Amniotic stem cell (primary cell): ENCODE measurements at places on chromosomes 2 and 18.

DNA sequence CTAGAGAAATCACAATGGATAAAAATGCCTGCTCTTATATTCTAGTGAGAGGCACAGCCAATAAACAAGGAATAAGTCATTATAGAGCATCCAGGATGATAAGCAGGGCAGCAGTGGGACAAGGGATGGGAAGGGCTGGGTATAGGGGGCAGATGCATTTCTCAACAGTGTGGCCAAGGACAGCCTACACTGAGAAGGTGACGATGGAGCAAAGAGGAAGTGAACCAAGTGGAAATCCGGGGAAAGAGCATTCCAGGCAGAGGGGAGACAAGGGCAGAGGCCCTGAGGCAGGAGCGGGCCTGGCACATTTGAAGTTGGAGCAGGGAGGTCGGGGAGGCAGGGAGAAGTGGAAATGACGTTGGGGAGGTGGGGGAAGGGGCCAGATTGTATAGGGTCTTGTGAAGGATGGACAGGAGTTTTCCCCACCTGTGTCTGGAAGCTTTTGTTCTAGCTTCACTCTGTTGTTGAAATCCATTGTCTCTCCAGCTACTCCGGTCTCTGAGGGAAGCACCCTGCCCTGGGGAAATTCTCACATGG lies 17.6 kb downstream of the TMEM177 start:
- no peak for DNase-seq

DNA sequence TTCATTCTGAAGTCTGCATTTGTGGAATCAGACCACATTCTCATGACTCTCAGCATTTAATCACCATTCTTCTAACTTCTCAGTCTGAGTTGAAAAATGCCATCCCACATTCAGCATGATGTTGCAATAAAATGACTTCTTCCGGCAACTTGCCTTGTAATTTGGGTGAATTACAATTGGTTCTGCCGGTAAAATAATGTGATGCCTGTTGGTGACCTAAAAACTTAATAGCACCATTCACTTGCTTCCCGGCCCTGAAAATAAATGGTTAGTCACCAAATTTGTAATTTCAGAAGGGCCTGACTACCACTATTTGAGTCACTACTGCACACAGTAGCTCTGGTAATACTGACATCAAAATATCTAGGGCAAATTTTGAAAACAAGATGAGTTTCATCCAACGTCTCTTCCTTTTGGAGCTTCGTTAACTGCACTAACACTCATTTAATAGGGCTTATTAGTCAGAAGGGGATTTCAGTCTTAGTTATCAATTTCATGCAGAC lies 637.1 kb upstream of the CHAC2 start:
- DNase-seq = no peak

GRCh38 chr18:36200354-36200771 lies 13.1 kb downstream of the MOCOS start:
- no peak for DNase-seq

- DNase-seq = no peak
Observed at GRCh38 chr2:505941-506340, 171.3 kb downstream of the TMEM18 start.

DNA sequence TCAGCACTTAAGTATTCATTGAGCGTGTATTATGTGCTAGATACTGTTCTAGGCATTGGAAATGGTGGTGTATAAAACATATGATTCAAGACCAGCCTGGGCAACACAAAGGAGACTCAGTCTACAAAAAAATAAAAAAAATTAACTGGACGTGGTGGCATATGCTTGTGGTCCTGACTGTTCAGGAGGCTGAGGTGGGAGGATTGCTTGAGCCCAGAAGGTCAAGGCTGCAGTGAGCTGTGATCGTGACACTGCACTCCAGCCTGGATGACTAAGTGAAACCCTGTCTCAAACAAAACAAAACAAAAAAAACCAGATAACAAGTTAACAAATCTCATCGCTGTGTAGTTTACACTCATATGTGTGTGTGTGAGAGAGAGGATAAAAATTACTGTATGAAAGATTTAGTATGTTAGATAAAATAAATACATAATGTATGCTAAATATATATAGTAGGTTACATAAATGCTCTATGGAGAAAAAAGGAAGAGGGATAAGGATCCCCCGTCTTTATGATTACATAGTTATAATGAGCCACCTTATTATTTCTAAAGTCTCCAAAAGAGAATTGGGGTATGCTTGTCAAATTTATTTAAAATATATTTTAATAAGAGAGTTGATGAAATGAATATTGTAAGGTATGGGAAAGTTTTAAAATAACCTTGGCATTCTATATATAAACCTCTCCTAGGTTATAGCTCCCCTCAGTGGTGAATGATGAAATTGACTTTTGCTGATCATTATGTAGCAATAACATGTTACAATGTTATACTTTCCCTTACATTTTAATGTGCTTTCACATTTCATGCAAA lies 69.2 kb downstream of the EHBP1 start:
- no peak for DNase-seq

DNA sequence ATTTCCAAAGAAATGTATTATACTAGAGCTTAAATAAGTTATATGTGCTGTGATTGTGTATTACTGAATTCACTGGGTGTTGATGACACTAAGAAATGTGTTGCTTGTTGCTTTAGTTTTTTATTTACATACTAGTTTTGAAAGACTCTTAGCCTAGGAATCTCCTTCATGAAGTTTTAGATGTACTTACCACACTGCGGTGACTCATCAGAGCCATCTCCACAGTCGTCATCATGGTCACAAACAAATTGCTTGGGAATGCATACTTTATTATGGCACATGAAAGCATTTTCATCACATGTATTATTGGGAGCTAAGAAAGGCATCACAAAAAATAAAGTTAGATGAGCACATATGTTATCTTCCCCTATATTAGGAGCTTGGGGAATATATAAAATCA lies 1624.2 kb downstream of the LRP1B start:
- peak; percentile 9 for DNase-seq

DNA sequence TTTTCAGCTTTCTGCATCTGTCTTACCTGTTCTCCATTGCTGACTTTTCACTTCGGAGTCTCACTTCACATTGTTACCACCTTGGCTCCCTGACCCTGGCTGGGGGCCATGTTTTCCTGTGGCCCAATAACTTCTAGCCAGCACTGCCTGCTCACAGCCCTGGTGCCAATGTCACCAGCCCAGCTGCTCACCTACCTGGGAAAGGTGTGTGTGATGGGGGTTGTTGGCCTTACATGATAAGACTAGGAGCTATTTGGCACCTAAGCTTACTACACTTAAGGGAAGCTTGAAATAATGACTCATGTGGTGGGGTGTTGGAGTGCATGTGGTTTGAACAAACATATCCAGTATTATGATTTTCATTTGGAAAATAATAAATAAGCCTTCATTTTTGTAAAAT lies 37.5 kb upstream of the PGAP1 start:
- no peak for DNase-seq

DNA sequence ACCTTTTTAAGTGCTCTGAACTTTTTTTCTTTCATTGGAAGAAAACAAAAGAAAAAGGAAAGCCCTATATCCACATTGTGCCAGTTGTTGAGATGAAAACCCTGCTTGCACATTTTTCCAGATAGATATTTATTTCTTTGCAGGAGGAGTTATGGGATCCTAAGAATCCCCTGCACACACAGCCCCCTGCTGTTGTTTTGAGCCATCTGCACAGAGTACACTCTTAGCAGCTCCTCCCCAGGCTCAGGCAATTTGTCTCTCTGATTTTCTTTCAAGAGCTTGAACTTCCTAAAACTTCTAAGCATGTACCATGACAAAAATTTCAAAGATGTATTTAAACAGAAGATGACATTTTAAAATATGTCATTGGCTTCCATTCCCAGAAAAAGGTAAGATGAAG lies 436.9 kb downstream of the METTL4 start:
- DNase-seq = no peak

DNA sequence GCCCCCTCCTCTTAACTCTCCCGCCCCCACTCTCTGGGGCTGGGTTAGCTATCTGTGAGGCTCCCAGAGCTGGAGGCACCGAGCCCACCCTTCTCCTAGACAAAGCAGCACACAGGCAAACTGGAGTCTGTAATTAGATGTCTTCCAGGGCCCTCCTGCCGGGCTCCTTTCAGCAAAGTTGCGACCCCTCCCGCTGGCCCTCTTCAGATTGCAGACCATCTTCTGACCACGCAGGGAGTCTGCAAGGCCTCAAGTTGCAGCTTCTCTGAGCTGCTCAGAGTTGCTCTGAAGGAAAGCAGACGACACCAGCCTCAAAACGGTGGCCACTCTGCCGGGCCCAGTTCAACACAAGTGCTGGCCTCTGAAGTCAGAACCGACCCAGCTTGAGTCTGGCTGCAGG lies 228.4 kb upstream of the COPS8 start:
- no peak for DNase-seq

GRCh38 chr2:45723857-45724256 lies 72.4 kb downstream of the PRKCE start:
- no peak for DNase-seq

GRCh38 chr18:51980101-51980500 lies 359.9 kb upstream of the DCC start:
- DNase-seq = no peak
